ENCODE measurements at places on chromosomes 6 and 20.
A peak's percentile ranks its signal among the peaks of the same experiment; 100 is the strongest.

- DNase-seq, result no peak
These were observed 60.2 kb upstream of the ADGRF1 start for GRCh38 chr6:47102331-47102730.

DNA sequence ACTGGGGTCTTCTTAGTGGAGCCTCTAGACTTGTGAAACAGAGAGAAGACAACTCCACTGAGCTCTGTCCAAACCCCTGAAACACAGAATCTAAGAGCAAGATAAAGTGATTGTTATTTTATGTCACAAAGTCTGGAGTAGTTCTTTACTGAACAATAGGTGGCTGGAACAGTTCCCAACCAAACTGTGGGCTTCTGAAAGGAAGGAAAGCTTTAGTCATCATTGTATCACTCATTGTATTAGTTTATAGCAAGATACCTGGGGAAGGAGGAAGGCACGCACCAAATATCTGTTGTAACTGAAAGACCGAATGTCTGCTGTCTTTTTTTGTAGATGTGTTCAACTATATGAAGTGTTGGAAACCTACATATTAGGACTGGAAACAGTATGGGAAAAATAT lies 284.9 kb upstream of the TBX18 start:
- no peak for DNase-seq

DNA sequence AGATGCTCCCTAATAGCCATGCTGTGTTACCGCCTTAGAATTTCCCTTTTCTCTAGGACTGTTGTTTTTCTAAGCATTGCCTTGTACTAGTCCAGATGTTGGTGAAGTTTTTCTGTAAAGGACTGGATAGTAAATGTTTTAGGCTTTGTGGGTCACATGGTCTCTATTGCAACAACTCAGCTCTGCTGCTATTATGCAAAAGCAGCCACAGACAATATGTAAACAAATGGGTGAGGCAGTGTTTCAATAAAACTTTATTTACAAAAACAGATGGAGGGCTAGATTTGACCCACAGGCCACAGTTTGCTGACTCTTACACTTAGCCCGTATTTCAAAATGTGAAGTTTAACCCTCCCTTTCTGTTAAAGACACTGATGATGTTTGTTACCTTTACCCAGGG lies 207.6 kb upstream of the MYLIP start:
- no peak for DNase-seq

- no peak for DNase-seq
These were observed 44.9 kb downstream of the LRFN2 start for GRCh38 chr6:40542175-40542764.

GRCh38 chr6:11040134-11040533 lies 4.0 kb downstream of the ELOVL2 start:
- DNase-seq, result no peak

DNA sequence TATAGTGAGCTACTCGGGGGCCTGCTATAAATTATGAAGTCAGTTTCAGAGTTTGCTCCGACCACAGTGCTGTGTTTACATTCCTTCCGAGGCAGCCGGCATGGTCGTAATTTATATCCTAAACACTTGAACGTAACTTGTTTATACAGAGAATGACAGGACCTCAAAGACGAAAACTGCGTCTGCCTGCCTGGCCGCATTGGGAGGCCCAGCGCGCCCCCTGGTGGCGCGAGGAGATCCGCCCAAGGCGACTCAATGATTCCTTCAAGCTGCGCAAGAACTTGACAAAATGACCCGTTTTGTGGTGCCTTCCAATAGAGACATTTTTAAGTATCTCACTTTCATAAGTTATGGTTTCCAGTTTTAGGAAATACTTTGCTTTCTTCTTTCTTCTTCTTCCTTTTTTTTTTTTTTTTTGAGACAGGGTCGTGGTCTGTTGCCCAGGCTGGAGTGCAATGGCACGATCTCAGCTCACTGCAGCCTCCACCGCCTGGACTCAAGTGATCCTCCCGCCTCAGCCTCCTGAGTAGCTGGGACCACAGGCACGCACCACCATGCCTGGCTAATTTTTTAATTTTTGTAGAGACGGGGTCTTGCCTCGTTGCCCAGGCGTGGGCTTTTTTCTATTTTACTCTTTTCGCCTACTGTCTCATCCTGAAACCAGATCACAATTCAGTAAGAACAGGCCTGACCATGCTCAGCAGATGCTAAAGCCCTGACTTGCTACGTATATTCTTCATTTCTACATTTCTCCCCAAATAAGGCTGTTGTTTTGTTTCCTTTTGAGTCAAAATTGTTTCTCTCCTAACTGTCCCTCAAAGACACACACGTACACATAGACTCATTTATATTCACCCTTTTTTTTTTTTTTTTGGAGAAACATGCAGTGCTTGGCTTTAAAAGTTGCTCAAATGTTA lies 7.8 kb downstream of the FOXF2 start:
- peak; percentile 86 for DNase-seq

GRCh38 chr20:49477200-49477599 lies 5.3 kb downstream of the KCNB1 start:
- no peak for DNase-seq

DNA sequence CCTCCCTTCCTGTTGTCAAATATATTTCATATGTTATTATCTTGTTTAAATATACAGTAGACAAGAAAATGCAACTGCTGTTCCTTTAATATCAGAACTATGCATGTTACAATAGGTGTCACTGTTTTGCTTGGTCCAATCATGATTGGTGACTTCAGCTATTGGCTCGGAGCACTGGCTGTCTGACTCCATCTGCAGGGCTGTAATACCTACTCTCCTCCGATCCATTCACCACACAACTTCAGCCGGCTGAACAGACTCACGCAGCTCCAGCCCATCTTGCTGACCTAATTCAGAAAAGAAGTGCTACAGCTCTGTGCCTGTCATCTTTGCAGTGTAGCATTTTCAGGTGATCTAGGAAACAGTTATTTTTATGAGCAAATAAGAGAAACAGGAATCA lies at the start of gene BTBD3:
Gene BTBD3 (plus strand): TSS at position 231 of the 400 bp plus-strand sequence. CDS start 383 bp downstream, outside the sequence.
- peak; percentile 80 for DNase-seq

GRCh38 chr20:41621421-41621820 lies 3.2 kb upstream of the CHD6 start:
- DNase-seq, result no peak

DNA sequence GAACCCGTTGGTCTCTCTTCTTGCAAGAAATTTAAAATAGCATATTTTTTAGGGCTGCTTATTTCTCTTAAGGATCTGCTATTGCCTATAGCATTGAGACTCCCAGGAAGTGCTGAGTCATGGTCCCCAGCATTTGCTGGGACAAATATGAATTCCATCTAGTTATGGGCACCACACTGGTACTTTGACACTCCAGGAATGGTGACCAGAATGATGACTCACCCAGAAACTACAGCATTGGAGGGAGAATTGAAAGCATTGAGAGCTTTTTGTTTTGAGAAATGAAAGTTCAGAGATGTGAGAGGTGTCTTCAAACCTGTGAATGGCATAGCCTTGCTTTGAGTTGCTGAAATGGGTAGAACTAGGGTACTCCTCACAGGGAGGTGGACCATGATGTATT lies 699.7 kb downstream of the DHX35 start:
- no peak for DNase-seq

- no peak for DNase-seq
These were observed 3.1 kb downstream of the TPMT start for GRCh38 chr6:18151801-18152200.

DNA sequence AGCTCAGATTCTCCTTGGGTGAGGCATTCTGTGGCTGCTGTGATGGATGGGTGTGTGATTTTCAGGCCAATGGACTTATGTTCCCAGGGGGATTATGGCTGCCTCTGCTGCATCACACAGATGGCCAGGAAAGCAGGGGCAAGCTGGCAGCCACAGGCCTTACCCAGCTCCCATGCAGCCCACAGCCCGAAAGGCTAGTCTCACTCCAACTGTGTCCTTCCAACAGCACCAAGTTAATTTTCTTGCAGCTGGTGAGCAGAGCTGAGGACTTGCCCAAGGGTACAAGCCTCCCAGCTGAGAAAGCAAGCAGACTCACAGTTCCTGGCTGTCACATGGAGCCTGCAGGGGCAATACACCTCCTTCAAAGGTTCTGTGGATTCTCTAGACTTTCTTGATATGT lies 155.2 kb upstream of the KHDRBS2 start:
- DNase-seq, result no peak

- DNase-seq, result no peak
These were observed 41.2 kb upstream of the GRIK2 start for GRCh38 chr6:101352316-101352715.

DNA sequence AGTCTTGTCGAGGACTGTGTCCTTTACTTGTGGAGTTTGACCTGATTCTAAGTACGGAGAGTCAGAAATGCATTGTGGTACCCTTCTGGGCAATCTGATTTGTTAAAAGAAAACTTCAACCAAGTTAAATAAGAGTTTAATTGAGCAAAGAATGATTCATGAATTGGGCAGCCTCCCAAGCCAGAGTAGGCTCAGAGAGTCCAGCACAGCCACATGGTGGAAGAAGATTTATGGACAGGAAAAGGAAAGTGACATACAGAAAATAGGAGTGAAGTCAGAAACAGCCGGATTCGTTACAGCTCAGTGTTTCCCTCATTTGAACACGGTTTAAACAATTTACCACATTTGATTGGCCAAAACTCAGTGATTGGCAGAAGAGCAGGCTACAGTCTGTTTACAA lies 329.2 kb downstream of the DHX35 start:
- DNase-seq, result no peak

- DNase-seq, result no peak
These were observed 12.8 kb downstream of the ME1 start for GRCh38 chr6:83417880-83418663.
